Parietal lobe (tissue), 2 donors: ENCODE measurements at places on chromosomes 6 and 20. TPM values are rescaled to one million over a fixed set of nuclear protein-coding genes. Genes with fewer than 3 reads are reported as not detected.

Gene NKAIN2
- 133 TPM for total RNA-seq

Gene C6orf15
- not detected for total RNA-seq

Gene IL17A
- not detected for total RNA-seq

Gene MYCT1
- total RNA-seq, result 2.2 TPM

Gene CBLN4
- total RNA-seq, result 2.8 TPM

Gene COL19A1
- total RNA-seq, result 4.7 TPM
